ENCODE measurements at places on chromosomes 7 and 10.

DNA sequence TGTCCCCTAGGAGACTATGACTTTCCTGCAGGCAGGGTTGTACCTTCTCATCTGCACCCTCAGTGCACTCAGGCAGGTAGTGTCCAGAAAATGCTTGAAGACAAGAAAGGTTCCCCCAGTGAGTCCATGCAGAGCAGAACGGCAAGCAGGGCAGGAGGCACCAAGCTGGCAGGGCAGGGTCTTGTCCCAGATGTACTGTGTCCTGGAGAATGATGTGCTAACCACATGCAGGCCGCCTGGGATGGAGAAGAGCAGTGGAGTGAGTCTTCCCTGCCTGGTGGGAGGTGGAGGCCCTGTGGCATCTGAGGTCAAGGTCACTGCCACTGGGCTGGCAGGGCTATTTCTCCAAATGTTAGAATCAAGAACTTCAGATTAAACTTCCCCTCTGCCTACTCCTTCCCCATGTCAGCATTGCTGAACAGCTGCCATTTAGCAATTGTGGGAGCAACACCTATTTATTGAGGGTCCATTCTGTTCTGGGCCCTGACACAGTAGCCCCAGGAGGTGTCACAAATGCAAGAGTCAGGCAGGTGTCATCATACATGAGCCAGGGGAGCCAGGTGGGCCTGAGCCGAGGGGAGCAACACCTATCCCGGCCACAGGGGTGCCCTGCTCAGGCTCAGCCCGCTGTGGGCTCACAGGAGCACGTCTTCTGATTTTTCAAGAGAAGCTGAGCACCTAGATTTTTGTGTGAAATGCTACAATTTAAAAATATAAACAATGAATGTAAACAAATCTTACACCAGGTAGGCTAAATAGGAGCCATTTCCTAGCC, 34.1 kb downstream of the PTPRE start:
- DNase-seq: no peak

- DNase-seq: no peak
Observed at GRCh38 chr7:92276460-92276864, 30.7 kb downstream of the ANKIB1 start.

- no peak for DNase-seq
Observed at GRCh38 chr10:9992661-9993060, 1025.0 kb upstream of the CELF2 start.

GRCh38 chr10:36452851-36453250, 672.5 kb upstream of the ANKRD30A start:
- no peak for DNase-seq

DNA sequence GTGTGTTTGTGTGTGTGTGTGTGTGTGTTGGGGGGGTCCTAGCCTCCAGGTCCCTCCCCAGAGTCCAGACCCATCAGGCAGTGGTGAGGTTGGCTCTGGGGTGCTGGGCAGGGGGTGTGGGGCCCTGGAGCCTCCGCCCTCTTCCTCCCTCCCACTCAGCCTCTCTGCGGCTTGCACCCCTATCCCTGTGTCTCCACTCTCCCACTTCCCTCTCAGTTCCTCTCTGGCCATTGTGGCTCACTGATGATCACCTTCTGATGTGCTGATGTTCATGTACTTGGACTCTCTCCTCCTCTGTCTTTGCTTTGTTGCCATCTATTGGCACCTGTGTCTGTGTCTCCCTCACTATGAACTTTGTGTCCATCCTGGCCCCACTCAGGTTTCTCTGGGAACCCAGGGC, 298.7 kb downstream of the ZEB1 start:
- DNase-seq: no peak

DNA sequence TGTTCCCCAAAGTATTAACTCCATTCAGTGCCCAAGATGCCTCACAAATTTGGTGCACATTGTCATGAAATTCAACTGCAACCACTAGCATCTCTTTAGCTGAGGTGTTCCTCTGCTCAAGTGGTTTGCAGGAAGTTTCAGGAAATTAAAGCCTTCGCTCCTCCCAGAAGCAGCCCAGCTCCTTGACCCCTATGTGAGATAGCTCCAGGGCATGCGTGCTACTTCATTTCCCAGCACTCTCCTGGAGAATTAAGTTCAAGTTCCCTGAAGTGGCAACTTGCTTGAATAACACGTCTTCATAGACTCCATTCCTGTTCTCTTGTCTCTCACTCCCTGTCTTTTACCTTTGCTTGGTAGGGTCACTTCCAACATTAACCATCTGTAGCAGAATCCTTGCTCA, 750.3 kb downstream of the REEP3 start:
- DNase-seq: no peak

GRCh38 chr10:35641676-35642034, 441 bp downstream of the FZD8 start:
- no peak for DNase-seq

DNA sequence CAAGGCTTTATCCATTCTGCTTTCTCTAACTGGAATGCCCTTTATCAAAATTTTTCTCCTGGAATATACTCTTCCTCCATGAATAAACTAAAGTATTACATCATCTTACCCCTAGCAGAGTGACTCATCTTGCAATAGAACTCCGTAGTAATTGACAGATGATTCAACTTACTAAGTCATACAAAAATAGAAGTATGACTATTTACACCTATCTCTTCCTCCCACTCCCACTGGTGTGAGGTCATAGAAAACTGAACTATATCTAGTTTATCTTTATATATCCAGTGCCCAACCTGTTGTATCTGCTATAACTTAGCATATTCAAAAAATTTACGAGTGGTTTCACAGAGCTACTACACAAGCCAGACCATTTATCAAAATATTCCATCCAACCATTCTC, 26.1 kb downstream of the ABCB1 start:
- DNase-seq: no peak

DNA sequence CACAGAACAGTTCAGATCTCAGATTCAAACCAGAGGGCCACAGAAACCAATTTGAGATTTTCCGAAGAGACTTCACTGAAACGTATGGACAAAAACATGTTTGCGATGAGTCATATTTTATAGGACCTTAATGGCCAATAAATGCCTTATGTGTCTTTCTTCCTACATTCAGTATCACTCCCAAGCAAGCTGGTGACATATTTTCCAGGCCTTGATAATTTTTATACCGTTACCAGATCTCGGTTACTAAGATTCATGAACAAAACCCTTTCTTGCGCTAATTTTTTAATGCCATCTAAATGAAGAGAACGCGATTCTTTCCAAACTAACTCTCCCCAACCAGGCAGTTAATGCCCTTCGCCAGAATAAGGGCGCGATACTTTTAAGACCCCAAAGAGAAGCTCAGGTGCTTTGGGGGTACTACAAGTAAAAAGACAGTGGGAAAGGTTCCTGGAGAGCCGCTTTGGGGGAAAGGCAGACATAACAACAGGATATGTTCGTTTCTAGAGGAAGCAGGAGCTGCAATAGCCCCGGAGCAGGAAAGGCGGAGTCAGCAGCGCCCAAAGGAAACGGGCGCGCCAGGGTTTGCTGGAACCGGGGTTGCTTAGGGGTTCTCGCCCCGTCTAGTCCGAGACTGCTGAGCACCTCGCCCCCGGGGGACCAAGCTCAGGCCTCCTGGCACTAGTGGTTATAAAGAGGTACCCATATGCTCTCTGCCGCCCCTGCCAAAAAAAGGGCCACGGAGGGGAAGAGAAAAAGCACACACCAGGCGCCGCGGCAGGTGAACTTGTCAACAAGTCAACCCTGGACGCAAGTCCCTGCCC, 884 bp downstream of the ICA1 start:
- DNase-seq: peak; percentile 16

DNA sequence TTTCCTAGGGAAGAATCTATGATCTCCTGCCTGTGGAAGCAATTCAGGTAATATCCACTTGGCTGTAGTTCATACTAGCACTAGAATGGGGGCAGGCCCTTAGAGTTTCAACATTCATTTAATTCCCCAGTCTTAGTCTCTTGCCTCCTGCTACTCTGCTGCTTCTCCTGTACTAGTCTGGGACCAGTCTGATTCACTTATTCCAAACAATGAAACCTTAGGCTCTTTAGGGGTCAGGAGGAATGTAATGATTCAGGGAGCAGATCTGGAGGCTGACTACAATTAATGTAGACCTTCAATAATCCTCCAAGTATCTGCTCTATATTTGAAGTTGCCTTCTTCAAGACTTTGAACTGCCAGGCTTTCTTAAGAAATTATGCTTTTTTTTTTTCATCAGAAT, 101.8 kb downstream of the GNAT3 start:
- no peak for DNase-seq

- DNase-seq: no peak
Observed at GRCh38 chr7:99752356-99752755, 17.4 kb upstream of the CYP3A7 start.

- no peak for DNase-seq
Observed at GRCh38 chr10:110914431-110914830, 4.5 kb downstream of the BBIP1 start.

DNA sequence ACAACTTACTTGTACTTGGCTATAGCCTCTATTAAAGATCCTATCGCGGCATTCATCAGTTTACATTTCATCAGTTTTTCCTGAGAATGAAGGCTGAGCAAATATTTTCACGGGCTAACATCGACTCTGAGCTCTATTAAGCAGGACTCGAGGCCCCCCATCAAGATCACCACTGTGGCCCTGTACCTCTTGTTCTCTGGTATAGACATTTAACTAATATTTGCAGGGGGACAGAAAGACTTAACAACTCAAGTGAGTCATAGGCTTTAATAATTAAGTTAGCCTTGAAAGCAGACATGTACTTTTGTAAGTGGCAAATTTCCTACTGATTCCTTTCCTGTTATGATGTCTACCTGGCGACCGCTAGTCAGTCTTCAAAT, 45.4 kb downstream of the DOCK4 start:
- DNase-seq: no peak

DNA sequence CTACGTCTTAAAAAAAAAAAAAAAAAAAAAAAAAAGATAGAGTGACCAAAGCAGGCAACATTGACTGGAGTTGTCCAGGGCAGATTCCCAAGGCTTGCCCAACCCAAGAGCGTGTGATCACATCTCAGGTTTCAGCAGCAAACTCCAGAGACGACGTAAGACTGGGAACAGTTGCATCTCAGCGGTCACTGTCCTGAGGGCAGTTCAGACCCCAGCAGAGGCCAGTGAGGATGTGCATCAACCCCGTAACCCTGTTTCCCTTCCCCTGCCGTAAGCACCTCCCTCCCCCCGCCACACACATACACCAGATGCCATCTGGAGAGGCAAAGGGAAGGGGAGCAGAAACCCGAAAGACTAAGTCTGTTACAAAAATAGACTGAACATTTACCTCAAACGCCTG, 19.3 kb upstream of the TOMM7 start:
- no peak for DNase-seq

GRCh38 chr10:70601746-70602145, 795 bp downstream of the PRF1 start:
- DNase-seq: no peak

DNA sequence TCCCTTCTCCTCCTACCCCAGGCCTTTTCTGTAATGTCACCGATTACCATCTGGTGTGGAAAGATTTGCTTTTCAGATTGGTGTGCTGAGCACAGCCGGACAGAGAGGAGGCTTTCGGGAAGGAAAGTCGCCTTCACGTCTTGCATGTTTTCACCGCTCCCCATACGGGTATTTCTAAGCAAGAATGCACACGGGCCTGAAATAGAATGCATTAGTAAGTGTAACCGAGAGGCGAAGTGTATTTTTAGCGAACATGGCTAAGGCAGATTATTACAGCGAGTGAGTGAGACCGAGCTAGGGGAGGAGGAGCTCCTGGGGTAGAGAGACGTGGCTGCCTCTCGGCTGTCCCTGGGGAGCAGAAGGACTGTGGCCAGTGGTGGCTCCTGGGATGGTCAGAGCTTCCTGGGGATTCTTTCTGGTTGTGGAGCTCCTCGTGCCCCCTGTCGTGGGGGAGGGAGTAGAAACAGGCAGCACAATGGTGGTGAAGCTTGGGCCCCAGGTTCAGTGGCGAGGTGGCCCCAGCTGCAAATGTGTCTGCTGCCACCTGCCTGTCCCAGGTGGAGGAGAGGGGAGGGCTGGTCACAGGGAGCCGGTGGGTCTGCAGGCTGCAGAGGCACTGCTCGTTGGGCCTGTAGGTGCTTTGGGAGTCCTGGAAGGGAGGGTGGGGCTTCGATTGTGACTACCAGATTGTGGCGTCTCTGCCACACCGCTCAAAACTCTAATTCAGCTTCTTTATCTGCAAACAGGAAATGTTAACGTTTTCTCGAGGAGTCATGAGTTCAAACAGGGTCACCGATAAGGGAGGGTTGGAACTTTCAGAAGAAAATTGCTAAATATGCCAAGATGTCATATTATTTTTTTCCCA, 135.8 kb downstream of the CAMK1D start:
- no peak for DNase-seq

DNA sequence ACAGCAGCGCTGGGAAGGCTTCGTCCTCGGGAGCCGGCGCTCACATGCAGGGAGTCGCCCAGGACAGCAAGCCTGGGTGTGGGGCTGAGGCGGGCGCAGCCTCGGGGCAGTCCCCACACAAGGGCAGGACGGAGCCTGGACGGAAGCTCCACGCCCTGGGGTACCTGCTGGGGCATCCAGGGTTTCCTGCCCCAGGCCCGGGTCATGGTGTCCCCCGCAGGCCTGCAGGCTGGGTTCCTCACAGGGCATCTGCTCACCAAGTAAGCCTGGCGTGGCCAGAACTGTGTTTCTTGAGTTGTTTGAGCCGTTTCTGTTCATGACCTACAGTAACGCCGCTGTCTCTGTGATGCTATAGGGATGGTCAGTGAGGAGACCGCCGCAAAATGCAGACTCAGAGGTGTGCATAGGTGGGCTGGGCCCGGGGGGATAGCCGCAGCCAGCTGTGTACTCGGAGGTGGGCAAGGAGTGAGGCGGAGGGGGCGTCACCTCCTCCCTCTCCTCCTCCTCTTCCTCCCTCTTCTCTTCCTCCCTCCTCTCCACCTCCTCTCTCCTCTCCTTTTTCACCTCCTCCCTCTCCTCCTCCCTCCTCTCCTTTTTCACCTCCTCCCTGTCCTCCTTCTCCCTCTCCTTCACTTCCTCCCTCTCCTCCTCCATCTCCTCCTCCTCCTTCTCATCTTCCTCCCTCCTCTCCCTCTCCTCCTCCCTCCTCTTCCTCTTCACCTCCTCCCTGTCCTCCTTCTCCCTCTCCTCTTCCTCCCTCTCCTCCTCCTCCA, 438.9 kb downstream of the DNAJB6 start:
- DNase-seq: no peak

DNA sequence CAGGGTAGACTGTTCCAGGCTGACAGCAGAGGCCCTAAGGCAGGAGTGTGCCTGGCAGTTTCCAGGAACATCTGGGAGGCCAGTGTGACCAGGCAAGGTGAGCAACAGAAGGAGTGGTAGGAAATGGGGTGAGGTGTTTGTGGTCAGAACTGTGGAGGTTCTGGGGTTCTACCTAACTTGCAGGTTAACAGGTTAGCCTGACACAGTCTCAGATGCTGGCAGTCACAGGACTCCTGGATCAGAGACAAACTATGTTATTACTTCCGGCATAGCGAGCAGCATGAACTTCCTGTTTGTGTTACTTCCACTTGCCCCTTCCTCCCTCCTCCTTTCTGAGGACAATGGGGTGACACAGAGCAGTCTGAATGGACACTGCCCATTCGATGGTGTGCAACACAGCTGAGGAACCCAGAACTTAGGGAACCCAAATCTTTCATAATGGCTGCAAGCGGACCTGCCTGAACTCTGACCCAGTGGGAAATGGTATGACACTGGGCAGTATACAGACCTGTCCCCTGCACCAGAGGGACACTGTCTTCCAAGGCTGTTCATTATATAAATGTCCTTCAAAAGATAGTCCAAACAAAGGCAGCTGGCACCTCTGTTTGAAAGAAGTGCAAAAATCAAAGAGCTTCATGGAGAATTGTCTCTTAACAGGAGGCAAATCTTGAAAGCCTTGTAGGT, 3.9 kb upstream of the SAR1A start:
- DNase-seq: no peak
